ENCODE measurements at places on chromosomes 11 and 22. TPM values are rescaled to one million over a fixed set of nuclear protein-coding genes. Genes with fewer than 3 reads are reported as not detected.
A peak's percentile ranks its signal among the peaks of the same experiment; 100 is the strongest.

GRCh38 chr22:40512426-40513136 lies 123.9 kb downstream of the MRTFA start:
- ATAC-seq, result peak; percentile 93

The ST14 gene
- 2.0 TPM for total RNA-seq

- no peak for ATAC-seq
These were observed 3.5 kb downstream of the OR51B5 start for GRCh38 chr11:5339771-5340322.

The HEPN1 gene
- not detected for total RNA-seq

DNA sequence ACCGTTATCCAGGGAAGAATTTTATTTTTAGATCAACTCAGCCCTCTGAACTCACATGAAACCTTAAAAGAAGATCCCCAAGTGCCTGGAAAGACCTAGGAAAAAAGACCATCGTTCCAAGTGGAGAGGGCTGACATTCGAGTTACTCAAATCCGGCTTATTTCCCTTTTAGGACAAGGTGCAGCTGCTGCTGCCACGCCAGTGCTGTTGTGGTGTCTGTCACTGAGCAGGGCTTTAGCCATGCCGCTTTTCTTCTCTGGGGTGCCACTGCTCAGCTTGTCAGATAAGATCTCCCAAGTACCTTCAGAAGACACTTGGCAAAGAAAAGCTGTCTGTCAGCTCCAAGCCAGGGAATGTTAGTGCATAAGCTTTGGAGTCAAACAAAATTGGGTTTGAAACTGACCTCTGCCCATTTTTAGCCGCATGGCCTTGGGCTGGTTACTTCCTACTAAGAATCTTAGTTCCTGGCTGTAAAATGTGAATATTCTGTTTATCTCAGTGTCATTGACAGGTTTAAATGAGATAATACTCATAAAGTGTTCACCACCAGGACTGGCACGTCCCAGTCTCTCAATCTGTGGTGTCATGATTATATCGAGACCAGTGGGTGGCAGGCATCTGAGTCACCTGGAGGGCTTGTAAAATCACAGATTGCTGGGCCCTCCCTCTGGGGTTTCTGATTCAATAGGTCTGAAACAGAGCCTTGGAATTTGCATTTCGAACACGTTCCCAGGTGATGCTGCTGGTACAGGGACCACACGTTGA lies 117.5 kb downstream of the PKNOX2 start:
- ATAC-seq, result no peak

DNA sequence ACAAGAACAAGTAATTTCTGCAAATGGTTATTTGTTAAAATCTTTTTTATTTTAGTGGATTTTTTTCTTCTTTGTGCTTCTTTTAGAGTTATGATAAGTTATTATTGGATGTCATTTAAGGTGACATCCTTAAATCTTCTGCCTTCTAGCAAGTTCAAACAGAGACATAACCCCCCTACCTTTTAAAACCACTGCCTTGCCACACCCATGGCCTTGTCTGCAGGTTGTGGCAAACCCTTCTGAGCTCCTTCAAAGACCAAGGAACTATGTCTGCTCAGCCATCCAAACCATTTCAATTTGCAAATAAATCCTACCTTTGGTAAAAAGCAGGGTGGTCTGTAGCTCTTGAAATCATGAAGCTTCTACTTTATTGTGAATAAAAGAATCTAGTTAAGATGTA lies 241.6 kb downstream of the FAM76B start:
- ATAC-seq, result no peak

The ME3 gene
- total RNA-seq, result 11.0 TPM

Data from gastroesophageal sphincter (tissue), 4 donors.